ENCODE measurements at places on chromosomes 16 and 17. TPM values are rescaled to one million over a fixed set of nuclear protein-coding genes. Genes with fewer than 3 reads are reported as not detected.

- DNase-seq = no peak
Measured at GRCh38 chr17:56773124-56773523, 60.6 kb downstream of the C17orf67 start.

DNA sequence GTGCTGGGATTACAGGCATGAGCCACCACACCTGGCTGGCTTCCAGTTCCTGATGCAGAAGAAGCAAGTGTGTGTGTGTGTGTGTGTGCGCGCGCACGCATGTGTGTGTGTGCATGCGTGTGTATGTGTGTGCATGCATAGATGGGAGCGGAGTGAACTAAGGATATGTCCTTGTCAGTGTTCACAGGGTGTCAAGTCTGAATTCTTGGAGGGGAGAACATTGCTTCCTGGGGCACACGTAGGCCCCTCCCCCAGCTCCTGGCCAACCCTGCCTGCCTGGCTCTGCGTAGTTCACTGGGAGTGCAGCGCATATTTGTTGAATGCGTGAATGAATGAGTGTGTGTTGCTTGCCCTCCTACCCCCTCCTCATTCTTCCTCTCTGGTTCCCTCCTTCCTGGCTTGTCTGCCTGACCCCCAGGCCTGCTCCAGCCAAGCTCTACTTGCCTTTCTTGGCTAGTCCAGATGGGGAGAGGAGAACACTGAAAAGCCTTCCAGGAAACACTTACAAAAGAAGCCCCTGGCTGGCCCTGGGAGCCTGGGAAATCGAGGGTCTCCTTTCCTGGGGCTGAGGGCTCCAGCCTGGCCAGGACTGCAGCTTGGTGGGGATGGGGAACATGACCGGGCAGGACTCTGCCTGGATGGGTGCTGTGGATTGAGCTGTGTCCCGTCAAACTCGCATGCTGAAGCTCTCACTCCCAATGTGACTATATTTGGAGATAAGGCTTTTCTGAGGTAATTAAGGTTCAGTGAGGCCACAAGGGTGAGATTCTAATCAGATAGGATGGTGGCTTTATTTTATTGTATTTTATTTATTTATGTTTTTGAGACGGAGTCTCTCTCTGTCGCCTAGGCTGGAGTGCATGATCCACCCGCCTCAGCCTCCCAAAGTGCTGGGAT lies 27.9 kb downstream of the IGFBP4 start:
- DNase-seq = no peak

DNA sequence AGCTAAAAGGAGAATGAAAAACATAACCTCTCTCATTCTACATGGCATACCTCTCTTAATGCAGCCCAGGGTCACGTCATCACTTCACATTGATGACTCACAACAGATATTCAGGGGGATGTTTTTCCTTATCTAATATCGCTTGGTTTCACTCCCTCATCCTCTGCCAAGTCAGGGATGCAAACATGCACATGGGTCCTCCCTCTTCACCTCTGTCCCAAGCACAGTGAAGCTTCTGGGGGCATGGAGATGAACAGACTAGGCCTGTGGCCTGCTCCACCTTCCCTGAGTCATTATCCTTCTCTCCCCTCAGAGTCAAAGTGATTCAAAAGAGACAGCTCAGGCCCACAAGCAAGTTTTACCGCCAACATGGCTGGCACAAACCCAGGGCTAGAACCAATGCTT lies 2.3 kb upstream of the MT2A start:
- peak; percentile 94 for DNase-seq

GRCh38 chr17:41739661-41740352 lies 5.4 kb upstream of the HAP1 start:
- peak; percentile 81 for DNase-seq

The TBC1D28 gene
- total RNA-seq = not detected

GRCh38 chr17:21293831-21294210 lies 9.3 kb downstream of the MAP2K3 start:
- DNase-seq = no peak

DNA sequence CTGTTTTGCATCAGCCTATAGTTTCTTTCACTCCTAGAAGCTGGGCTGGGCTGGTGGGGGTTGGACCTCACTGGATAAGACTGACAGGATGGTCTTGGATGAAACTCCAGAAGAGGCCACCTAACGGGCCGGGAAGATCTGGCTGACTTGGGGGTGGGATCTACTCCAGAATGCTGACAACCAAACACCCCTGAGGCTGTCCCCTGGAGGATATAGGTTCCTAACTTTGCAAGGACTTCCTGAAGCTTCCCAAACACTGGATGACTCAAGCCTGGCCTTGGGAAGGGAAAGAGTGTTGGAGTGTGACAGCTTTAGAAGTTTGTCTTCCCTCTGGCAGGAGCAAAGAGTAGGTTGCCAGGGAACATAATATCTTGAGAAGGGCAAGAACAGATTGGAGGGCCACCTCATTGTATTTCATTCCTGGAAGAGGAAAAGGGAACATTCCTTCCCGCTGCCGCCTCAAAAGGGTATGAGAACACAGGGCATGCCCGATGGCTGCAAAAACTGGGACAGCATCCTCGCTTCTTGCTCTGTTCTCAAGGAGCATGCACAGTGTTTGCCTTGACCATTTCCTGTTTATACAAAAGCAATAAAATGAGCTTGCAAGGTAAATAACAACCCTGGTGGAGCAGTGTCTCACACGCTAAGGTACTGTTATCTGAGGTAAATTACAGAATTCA lies 6.8 kb upstream of the CYB5B start:
- peak; percentile 97 for DNase-seq

- DNase-seq = no peak
Measured at GRCh38 chr17:76388966-76389888, 4.8 kb downstream of the SPHK1 start.

- DNase-seq = no peak
Measured at GRCh38 chr16:3076577-3076976, 11.1 kb downstream of the IL32 start.

GRCh38 chr17:35289222-35289621 lies 46.4 kb downstream of the SLFN5 start:
- no peak for DNase-seq

DNA sequence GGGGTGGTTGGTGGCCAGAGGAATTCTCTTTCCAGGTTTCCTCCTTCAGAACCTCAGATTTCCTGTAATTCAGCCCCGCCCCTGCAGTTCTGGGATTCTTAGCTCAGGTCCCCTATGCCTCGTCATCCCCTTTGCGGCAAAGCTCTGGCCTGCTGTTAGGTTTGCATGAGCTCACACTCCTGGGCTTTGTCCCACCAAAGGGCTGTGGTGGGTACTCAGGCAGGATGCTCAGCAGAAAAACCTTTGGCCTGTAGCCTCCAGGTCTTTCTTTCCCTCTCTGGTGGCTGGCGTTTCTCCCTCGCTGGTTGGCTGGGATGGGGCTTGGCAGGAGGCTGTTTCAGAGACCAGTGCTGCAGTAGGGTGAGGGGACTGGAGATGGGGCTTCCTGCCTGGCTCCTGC lies 9.6 kb upstream of the PLEKHG4 start:
- DNase-seq = peak; percentile 96

DNA sequence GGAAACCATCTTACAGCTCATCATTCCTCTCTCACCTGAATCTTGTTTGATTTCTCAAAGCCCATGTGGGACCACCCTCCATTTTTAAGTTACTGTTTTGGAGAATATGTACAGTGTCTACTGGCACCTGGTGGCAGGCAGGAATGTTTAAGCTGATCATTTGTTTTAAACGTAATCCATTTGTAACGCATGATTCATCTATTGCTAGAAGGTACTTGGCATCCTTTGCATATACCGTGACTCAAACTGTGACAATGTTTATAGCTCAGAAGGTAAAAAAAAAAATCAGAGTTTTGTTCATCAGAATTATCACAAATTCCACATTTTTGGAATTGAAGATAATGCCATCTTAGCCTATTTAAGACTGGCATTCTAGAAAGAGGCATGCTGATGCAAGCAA lies 1007.5 kb upstream of the EEF2KMT start:
- peak; percentile 86 for DNase-seq

The NFAT5 gene
- 34.5 TPM for total RNA-seq

DNA sequence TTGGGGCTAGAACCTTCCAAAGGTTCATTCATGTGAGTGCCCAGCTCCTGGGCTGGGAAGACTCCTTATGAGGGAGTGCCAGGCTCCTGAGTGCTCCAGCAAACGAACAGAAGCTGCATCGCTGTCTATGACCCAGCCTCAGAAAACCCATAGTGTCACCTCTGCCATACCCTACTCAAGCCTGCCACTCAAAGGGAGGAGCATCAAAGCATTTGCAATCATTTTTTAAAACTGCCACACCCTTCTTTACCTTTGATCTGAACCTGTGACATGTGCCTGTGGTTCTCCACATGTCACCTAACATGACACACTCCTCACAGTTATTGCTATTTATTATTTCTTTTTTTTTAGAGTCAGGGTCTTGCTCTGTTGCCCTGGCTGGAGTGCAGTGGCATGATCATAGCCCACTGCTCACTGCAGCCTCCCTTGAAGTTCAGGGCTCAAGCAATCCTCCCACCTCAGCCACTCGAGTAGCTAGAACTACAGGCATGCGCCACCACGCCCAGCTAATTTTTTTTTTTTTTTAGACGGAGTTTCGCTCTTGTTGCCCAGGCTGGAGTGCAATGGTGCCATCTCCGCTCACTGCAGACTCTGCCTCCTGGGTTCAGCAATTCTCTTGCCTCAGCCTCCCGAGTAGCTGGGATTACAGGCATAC lies 7.3 kb upstream of the KDM8 start:
- DNase-seq = no peak

- DNase-seq = no peak
Measured at GRCh38 chr16:7055443-7055842, 277.2 kb upstream of the RBFOX1 start.

- DNase-seq = no peak
Measured at GRCh38 chr16:8915722-8916301, 33.7 kb downstream of the LITAFD start.

GRCh38 chr16:6232056-6232455 lies 1100.6 kb upstream of the RBFOX1 start:
- no peak for DNase-seq

DNA sequence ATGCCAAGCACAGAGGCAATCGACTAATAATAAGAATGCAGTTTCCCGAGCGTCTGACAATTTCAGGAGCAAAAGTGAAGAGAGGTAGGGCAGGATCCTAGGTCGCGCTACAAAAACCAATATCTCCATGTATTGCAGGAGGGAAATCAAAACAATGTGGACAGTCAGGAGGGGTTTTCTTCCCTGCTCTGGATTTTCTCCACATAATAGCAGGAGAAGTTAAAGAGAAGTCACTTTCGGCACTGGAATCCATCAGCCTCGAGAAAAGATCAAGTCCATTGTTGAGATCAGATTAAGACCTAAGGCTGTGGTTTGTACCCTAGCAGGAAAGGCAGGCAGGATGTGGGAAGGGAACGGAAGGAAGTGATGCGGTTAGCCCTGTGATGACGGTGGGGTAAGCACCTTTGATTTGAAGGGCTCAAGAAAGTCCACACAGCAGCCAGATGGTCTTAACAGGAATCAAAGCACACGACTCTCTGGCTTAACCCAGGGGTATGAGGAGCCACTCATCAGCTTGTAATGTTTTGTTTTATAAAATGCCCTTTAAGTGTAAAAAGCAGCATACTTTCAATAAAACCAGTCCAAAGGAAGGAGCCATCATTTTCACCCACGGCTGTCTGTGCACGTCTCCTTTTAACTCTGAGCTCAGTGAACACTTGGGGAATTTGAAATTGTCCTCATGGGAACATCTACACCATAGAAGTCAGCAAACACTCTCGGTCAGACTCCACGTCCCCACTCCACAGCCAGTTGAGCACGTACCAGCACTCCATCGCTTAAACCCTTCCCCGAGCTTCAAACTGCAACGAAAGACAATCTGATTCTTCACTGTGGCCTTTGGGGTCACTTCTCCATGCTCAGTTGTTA lies 15.8 kb upstream of the AKTIP start:
- DNase-seq = peak; percentile 65

DNA sequence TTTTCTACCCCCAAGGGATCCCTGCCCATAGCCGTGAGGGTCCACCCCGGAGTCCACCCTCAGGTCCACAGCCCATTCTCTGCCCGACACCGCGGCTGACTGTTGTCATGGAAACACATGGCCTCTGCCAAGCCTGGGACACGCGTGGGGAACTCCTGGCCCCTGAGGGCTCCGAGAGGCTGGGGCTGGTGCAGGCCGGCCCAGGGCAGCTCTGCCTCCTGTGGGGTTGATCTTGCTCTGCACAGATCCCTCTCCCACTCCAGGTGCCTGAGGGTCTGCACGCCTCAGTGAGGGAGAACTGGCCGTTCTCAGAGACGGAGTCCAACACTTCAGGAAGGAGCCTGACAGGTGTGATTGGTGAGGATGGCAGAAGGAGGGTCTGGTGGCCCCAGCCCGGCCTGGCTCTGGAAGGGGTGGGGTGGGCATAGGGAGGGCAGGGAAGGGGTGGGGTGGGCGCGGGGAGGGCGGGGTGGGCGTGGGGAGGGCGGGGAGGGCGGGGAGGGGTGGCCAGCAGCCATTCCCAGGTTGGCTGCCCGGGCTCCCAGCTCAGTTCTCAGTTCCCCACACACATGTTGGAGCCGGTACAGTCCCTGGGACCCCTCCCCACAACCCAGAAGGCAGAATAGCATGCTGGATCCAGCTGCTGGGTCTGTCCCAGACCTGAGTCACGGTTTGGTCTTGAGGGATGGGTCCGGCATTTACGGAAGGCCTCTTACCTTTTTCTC lies 6.4 kb downstream of the MRPL28 start:
- DNase-seq = no peak

DNA sequence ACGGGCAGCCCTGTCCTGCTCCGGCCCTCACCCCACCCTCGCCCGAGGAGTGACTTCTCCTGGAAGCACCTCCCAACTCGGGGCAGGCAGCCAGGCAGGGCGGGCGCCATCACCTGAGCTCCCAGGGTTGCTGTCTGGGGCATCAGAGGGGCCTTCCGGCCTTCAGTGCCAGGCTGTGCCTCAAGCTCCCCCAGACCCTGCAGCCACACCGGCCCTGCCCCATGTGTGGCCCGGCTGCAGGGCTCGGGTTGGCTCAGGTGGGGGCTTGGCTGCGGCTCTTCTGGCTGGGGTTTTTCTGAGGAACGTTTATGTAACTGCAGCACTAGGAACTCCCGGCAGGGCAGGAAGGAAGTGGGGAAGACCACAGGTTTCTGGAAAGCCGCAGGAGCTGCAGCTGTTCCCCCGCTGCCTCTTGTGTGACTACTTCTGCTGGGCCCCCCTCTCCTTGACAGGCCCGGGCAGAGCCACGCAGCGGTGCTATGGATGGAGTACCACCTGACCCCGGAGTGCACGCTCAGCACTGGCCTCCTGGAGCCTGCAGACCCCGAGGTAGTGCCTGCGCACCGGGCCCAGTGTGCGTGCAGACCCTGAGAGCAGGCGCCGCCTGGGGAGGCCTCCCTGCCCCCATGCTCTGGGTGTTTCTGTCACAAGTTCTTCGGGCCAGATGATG lies 45.6 kb downstream of the PRMT7 start:
- DNase-seq = no peak

DNA sequence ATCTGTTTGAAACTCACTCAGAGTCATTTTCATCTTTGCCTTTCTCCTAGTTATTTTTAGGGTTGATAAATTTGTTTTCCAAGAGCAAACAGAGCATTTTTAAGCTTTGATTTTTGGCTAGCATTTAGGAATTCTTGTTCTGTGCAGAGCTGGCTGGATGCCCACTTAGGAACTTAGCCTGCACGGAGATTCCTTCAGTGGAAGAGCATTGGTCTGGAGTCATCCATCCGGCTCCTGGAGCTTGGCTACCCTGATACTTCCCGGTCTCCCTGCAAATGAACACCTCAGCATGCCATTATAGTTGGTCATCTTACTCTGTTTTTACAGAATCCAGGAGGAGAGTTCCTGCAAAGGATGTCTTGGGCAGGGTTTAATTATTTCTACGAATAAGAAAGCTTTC lies 57.1 kb downstream of the SPECC1 start:
- peak; percentile 88 for DNase-seq

The COTL1 gene
- total RNA-seq = 270 TPM
